ENCODE measurements at places on chromosomes 6 and 20.
A peak's percentile ranks its signal among the peaks of the same experiment; 100 is the strongest.

GRCh38 chr6:53441035-53441493 lies 92.3 kb upstream of the ELOVL5 start:
- DNase-seq: no peak

DNA sequence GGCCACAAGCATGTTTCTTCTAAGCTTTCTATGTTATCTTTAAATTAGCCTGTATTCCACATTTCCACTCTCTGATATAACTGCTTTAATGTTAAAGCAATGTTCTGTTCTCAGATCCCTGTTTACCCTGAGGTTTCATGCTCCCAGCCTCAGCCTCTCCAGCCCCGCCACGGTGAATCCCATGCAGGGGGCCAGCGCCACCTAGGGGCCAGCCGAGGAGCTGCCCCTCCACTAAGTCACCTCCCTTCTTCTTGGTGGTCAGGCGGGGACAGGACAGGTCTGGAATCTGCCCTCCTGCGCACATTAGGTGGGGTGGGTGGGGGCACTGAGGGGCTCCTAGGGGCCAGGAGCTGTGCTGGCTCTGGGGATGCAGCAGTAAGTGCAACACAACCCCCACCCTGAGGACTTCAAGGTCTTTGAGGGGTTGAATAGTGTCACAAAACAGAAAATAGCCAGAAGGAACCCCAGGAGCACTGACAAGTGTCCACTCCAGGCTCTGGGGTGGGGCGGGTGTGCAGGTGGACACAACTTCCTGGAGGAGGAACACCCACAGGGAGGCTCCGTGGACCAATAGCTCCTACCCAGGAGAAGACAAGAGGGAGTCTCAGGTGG lies 61.6 kb downstream of the RAB44 start:
- DNase-seq: peak; percentile 59

DNA sequence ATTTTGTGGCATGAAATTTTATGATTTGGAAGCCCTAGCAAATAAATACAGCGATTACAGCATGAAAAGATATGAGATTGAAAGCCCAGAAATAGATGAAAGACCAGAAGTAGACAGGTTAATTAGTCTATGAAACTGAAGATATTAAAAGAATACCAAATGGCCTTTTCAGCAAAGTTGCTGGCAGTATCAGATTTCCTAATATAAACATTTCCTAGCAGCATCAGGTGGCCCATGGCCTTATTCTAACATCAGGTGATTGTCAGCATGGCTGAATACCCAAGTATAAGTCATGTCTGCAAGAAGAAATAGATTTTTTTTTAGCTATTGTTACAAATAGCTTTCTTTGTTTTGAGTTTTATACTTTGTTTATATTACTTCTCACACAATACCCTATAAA lies 93.2 kb downstream of the CLVS2 start:
- DNase-seq: no peak

DNA sequence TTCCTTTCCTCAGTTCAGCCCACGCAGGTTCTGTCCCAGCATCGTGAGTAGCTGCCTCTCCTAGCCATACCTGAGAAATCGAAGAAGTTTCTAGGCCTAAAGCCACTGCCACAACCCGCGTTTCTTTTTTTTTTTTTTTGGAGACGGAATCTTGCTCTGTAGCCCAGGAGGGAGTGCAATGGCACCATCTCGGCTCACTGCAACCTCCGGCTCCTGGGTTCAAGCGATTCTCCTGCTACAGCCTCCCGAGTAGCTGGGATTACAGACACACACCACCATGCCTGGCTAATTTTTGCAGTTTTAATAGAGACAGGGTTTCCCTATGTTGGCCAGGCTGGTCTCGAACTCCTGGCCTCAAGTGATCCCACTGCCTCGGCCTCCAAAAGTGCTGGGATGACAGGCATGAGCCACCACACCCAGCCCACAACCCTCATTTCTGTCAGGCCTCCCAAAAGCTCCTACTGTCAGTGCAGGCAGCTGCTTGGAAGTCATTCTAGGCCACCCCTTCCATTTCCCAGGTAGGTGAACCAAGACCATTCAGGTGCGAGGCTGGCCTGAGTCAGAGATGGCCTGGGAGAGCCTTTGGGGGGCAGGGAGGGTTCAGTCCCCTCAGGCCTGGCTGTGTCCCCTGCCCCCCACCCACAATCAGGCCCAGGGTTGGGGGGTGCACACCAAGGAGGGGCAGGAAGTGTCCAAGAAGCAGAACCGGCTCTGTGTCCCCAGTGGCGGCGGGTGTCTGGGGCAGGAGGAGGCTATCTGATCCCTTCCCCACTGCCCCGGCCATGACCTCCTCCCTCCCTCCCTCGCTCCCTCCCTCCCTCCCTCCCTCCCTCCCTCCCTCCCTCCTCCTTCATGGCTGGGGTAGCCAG lies 47.2 kb downstream of the NOL4L start:
- no peak for DNase-seq

GRCh38 chr6:36149476-36149875 lies 19.2 kb downstream of the MAPK13 start:
- DNase-seq: no peak

- no peak for DNase-seq
These were observed 20.6 kb upstream of the NKX2-2 start for GRCh38 chr20:21534453-21534852.

GRCh38 chr6:53327017-53327395 lies 21.7 kb downstream of the ELOVL5 start:
- no peak for DNase-seq

- no peak for DNase-seq
These were observed 69.5 kb upstream of the LGSN start for GRCh38 chr6:63389191-63389844.

DNA sequence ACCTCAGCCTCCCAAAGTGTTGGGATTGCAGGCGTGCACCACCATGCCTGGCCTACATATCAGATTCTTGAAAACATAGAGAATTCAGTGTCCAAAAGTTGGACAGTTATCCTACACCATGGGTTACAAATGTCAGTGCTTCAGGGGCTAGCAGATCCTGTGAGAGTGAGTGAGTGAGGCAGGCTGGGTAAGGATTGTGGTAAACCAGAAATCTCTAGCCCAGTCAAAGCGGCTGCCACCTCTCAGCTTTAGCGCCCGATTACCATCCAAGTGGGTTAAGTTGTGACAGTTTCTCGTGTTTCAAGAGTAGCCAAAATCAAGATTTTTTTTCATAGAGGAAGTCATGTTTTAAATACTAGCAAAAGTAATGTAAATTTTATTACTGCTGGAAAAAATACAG lies 21.9 kb upstream of the CSE1L start:
- no peak for DNase-seq

GRCh38 chr20:60990643-60991042 lies 261.4 kb upstream of the CDH4 start:
- no peak for DNase-seq

DNA sequence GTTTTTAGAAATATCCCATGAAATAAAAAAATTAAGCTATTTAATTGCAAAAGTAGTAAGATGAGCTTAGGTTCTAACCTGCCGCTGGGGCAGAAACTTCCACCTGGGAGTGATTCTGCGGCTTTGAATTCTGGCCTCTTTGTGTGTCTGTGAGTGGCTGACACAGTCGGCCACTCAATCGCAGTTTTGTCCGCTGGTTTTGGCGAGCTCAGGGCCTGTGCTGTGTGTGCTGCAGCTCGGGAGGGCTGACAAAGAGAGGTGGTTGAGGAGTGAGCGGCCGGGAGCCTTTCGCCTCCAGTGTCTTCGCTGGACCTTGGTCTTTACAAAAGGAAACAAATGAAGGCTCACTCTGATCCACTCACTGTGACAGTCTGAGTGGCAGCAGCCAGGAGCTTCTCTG lies 128.4 kb downstream of the TIAM2 start:
- no peak for DNase-seq

GRCh38 chr20:13648291-13649228 lies 9.8 kb upstream of the TASP1 start:
- no peak for DNase-seq

DNA sequence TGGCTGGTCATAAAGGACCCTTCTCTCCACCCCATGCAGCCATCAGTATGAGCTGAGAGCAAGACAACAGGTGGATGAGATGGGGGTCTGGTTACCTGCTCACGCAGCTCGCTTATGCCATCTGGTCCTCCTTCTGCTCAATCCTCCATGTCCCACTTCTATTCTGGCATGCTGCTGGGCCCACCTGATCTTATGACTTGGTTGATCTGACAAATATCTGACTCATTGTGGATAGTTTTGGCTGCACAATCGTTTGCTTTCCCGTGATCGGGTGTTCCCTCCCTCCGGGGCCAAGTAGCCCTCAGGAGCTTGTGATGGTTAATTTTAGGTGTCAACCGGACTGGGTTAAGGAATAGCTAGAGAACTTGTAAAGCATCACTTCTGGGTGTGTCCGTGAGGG lies 26.6 kb upstream of the ELMO2 start:
- DNase-seq: no peak

DNA sequence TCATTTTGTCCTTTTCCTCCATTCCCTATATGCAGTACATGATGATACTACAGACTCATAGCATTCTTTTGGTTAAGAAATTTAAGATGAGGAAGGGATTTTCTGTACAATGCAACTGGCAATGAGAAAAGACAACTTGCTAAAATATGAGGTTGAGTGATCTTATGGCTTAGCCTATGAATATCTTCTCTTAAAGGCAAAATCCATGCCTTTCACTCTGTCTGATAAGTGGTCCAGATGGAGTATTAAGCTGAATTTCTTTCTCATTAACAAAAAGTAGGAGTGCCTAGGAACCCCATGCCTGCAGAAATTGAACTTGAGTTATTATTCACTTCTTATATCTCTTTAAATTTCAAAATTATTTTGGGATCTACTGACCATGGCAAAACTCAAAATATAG lies 135.3 kb downstream of the GRIK2 start:
- DNase-seq: no peak

DNA sequence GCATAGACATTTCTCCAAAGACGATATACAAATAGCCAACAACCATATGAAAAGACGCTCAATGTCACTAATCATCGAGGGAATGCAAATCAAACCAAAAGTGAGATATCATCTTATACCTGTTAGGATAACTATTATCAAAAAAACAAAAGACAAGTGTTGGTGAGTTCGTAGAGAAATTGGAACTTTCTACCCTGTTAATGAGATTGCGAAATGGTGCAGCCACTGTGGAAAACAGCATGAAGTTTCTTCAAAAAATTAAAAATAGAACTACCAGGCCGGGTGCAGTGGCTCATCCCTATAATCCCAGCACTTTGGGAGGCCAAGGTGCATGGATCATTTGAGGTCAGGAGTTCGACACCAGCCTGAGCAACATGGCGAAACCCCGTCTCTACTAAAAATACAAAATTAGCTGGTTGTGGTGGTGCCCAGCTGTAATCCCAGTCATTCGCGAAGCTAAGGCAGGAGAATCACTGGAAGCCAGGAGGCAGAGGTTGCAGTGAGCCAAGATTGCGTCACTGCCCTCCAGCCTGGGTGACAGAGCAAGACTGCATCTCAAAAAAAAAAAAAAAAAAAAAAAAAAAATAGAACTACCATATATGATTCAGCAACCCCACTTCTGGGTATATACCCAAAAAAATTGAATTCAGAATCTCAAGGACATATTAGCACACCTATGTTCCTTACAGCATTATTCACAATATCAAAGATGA lies 170.0 kb upstream of the ZNF184 start:
- no peak for DNase-seq

DNA sequence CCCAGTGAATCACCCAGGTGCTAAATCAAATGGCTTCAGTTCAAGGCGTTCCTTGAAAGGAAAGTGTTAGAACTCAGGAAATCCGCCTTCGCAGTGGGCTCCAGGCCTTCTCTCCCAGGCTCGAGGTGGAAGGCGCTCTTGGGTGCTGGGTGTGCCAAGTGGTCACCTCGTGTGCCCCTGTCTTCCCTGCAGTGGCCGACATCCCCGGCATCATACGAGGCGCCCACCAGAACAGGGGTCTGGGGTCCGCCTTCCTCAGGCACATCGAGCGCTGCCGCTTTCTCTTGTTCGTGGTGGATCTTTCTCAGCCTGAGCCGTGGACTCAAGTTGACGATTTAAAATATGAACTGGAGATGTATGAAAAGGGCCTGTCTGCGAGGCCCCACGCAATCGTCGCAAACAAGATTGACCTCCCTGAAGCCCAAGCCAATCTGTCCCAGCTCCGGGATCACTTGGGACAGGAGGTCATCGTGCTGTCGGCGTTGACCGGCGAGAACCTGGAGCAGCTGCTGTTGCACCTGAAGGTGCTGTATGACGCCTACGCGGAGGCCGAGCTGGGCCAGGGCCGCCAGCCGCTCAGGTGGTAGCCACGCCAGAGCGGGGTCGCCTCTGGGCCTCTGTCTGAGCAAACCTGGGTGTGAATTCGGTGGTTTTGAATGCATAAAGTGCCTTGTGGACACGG lies 17.8 kb downstream of the MTG2 start:
- DNase-seq: no peak

GRCh38 chr6:168332020-168332419 lies 12.4 kb upstream of the DACT2 start:
- no peak for DNase-seq

- no peak for DNase-seq
These were observed 211.2 kb downstream of the C6orf118 start for GRCh38 chr6:165098165-165098564.

- no peak for DNase-seq
These were observed 5.0 kb downstream of the SF3B5 start for GRCh38 chr6:144090384-144090783.

- DNase-seq: no peak
These were observed 49.6 kb downstream of the TCP11 start for GRCh38 chr6:35091346-35092083.

- no peak for DNase-seq
These were observed 2.5 kb downstream of the OVOL2 start for GRCh38 chr20:18055261-18055660.

DNA sequence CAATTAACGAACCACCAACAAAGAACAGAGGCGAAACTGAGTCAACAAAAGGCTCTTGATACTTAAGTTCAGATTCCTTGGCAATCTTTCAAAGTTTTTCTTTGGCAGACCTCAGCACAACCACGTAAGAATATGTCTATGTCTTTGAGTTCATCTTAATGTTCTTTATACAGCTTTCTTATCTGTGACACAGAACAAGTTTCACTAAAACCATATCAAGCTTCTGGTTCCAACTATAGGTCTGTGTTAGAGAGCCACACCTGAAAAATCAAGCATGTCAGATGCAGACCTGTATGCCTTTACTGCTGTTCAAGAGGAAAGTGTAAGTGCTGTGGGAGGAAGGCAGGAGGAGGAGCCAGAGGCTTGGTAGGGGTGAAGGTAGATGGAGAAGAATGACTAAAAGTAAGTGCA lies 271.3 kb downstream of the KHDC1L start:
- DNase-seq: no peak

DNA sequence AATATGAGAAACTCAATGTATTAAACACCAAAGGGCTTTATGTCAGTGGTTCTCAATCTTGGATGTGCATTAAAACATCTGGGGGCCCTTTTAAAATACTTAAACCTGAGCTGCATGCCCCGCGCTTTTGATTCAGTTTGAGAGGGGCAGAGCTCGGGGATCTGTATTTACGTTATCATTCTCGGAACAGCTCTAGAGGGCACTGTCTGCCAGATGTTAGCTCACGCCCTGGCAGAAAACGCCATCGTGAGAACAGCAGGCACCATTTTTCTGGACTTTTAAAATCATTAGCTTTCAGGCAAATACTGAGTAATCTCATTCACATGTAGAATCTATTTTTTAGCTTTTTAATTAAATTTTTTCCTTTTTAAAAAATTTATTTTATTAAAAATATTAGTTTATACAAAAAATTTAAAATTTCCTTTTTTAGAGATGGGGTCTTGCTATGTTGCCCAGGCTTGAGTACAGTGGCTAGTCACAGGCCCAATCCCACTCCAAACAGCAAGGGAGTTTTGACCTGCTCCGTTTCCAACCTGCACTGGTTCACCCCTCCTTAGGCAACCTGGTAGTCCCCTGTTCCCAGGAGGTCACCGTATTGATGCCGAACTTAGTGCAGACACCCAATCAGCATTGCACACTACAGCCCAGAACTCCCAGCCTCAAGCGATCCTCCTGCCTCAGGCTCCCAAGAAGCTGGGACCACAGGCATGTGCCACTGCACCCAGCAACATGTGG lies 30.0 kb upstream of the ZNF133 start:
- DNase-seq: no peak
